BE2C (cell line): ENCODE measurements at places on chromosomes 1 and 21.
A peak's percentile ranks its signal among the peaks of the same experiment; 100 is the strongest.

DNA sequence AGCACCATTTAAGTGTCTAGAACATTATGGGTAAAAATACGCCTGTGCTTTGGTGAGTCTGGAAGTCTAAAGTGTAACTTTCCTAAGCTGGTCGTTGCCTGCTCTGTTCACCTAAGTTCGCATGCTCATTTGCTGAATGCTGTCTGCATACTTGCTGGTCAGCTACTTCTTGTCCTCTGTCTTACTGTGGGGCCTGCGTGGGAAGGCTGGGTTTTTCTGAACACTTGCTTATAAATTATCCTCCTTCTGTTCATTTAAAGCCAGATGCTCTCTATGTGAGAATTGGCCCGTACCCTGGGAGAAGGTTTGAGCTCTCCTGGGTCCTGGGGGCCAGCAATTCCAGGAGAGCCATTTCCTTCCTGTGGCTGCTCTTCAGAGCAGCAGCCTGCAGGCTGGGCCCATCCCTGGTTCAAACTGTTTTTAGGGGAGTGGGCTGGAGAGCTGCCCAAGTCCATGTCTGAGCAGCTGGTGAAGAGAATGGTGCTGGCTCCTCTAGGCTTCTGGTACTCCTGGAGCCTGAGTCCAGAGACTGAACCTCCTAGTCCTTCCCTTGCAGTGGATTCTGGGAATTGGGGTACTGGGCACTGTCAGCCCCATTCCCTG lies 75.7 kb downstream of the GALNT2 start:
- no peak for DNase-seq

DNA sequence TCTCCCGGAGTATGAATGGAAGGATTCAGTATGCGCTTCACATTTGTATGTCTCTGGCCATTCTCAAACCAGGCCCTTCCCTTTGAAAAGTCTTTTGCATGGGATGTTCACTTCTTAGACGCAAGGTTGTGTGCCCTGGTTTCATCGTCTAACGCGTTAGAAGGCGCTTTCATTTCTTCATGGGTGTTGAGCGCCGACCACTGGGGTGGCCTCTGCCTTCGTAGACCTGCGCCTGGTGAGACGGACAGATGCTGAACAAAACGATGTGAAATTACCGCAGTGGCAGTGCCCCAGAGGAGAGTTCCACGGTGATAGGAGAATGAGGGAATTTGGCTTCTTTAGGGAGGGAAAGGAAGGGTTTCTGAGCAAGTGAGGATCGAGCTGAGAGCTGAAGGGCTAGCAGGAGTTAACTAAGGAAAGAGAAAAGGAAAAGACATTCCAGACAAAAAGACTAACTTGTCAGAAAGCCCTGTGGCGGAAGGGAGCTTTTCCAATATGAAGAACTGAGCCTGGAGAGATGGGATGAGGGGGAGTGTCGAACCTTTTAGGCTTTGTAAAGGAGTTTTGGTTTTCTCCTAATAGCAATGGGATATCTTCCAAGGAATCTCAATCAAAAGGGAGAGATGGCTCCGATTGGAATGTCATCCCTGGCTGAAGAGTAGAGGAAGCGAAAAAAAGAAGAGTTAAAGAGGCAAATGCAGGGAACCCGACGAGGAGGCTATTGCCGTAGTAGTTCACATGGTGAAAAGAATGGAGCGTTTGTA lies 951 bp downstream of the GGPS1 start:
- DNase-seq, result peak; percentile 43

- DNase-seq, result no peak
These were observed 24.2 kb upstream of the DYNLT5 start for GRCh38 chr1:66728021-66728420.

GRCh38 chr1:173002891-173003838 lies 47.6 kb downstream of the TNFSF18 start:
- no peak for DNase-seq

- no peak for DNase-seq
These were observed 118.3 kb downstream of the GALNT2 start for GRCh38 chr1:230185076-230186001.

DNA sequence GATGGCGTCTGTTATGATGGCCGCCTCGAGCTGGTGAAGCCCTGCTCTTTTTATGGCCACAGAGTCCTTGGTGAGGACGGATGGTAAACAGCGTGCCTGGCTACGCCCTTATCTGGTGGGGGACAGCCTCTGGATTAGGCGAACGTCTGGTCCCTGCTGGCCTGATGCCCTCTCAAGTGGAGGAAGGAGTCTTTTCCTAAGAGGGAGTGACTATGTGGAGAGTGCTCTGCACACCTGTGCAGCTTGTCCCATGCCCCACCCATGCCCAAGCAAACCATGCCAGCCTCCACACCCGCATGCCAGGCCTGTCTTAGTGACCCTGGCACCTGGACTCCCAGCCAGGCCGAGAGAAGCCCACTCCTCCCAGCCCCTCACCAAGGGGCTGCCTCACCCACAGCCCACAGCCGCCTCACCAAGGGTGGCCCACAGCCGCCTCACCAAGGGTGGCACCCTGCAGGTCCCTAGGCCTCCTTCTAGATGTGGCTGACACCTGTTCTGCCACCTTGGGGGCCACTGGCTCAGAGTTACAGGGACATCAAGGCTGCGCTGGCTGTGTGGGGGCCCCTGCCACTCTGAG lies 40.2 kb downstream of the WNT9A start:
- no peak for DNase-seq
